AG09309 (cell line): ENCODE measurements at places on chromosomes 1 and 21.

DNA sequence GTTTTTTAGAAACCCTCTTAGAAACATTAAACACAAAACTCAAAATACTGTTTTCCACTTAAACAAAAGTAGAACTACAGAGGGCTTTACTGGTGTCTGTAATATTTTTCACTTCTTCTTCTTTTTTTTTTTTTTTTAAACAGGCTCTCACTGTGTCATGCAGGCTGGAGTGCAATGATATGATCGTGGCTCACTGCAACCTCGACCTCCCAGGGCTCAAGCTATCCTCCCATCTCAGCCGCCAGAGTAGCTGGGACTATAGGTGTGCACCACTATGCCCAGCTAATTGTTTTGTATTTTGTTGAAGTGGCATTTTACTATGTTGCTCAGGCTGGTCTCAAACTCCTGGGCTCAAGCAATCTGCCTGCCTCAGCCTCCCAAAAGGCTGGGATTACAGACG, 194.8 kb downstream of the DAB1 start:
- no peak for DNase-seq

GRCh38 chr1:227351443-227351842, 33.2 kb upstream of the CDC42BPA start:
- peak; percentile 35 for DNase-seq

GRCh38 chr1:61111084-61112004, 29.0 kb downstream of the NFIA start:
- DNase-seq, result no peak

DNA sequence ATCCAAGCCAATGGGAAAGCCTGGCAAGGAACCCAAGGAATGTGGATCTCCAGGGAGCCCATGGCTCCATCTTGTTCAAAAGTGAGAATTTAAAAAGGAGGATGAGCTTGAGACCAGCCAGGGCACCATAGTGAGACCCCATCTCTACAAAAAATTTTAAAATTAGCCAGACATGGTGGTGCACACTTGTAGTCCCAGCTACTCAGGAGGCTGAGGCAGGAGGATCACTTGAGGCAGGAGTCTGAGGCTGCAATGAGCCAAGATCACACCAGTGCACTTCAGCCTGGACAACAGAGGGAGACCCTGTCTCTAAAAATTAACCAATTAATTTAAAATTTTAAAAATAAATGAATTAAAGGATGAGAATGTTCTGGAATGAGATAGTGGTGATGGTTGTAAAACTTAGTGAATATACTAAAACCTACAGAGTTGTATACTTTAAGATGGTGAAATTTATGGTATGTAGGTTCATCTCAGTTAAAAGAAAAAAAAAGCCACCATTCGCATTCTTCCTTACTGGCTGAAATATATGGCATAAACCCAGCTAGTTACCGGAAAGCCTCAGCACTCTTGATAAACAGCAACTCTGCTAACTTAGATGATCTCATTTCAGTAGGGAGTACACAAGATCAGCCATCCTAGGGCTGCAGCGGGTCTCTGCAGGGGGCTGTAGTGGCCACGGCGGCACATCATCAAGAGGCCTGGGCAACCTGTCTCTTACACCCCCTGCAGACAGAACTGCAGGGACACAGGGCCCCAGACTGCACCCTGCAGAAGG, 48.3 kb upstream of the H6PD start:
- DNase-seq, result no peak

- DNase-seq, result no peak
These were observed 5.4 kb upstream of the HES5 start for GRCh38 chr1:2535455-2535854.

DNA sequence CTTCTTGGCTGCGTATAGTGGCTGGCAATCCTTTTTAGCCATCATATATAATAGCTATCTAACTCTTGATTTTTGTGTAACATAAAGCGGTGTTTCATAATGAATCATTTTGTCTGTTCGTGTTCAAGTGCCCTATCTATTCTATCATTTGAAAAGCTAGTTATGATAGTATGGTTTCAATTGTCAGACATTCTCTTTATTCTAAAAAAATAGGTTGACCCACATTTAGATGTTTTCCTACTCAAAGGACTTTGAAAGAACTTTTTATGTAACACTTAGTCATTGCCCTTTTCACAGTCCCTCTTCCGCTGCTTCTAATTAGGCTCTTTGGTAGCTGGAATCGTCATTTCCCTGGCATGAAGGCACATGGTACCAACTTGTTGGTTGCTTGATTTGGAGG, 272.2 kb upstream of the B3GALT2 start:
- DNase-seq, result no peak

GRCh38 chr1:247639381-247639981, 34.1 kb downstream of the OR2G3 start:
- DNase-seq, result no peak

- DNase-seq, result no peak
These were observed 90.7 kb upstream of the PKN2 start for GRCh38 chr1:88593358-88593757.

GRCh38 chr1:1058921-1059493, 15.1 kb downstream of the RNF223 start:
- no peak for DNase-seq

DNA sequence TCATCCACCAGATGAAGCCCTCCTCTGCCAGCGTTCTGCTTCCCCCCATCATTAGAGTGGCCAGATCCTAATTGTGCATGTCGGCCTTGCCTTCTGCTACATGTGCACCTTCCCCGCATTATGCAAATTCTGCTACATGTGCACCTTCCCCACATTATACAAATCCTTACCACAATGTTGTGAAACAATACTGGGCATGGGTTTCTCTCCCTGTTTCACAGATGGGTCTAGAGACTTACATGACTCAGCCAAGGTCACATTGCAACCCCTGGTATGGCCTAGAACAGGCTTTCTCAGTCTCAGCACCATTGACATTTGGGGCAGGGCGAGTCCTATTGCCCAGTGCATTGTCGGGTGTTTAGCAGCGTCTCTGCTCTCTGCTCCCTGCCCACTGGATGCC, 1.0 kb upstream of the CELA2A start:
- DNase-seq, result peak; percentile 48

GRCh38 chr21:38847556-38847955, 41.8 kb downstream of the ETS2 start:
- DNase-seq, result no peak

DNA sequence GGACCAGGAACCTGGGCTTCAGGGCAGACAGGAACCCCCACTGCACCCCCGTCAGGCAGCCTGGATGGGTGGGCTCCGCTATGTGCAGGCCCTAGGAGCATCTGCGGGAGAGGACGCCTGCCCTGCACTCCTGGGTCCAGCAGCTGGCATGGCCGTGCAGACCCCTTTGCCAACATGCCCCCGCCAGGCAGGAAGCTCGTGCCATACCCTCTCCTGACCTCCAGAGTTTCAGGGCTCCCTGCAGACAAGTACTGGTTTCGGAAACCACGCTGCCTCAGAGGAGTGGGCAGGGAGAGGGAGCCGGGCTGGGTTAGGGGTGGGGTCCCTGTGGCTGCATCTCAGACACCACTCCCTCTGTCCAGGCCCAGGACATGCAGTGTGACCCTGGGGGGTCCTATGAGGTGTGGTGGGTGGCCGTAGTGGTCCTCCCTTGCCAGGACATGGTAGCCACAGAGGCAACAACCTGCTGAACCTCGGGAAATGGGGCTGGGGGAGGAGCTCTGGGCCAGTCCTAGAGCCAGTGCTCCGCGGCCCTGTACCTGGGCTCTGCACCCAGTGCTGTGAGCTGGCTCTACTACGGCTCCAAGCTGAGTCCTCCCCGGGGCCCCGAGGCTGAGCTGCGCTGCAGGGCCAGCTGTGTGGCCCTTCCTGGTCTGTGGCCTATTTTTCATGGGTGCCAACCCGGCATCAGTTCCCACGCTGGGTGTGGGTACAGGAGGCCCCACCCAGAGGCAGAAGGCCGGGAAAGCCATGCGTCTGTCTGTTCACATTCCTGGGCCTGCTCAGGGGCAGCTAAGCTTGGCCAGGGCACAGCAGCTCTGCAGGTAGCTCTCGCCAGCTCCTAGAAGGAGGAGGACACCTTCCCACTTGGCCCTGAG, 1.4 kb downstream of the PLEKHN1 start:
- DNase-seq, result no peak
